ENCODE measurements at places on chromosomes 12 and 14.

GRCh38 chr12:110929818-110930217 is 9.4 kb upstream of the MYL2 start:
- DNase-seq: no peak

GRCh38 chr12:109550281-109550680 is 23.0 kb downstream of the MMAB start:
- no peak for DNase-seq

DNA sequence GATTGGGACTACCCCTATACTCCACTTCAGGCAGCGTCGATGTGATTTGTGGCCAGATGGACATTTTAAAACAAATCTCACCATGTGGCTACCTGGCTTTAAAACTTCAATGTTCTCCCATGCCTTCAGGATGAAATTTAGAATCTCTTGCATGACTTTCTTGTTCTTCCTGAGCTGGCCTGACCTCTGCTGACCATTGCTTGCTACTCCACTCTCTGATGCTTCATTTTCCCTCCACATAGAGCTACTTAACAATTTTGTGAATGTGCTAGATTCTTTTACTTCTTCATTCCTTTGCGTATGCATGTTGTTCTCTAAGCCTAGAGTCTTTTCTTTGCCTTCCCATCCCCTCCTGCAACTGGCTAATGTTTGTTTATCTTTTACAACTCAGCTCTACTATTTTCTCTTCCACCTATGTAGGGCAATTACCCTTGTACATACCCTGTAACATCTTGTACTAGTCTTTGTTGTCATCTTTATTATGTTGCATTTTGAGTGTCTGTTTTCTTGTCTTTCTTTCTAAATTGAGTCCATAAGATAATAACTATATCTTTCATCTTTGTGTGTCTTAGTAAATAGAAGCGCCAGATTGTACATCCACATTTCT is 41.2 kb downstream of the YLPM1 start:
- no peak for DNase-seq

GRCh38 chr12:80316222-80316621 is 127.8 kb upstream of the PTPRQ start:
- DNase-seq: no peak

- no peak for DNase-seq
Measured at GRCh38 chr12:12645485-12645884, 33.8 kb downstream of the CREBL2 start.

DNA sequence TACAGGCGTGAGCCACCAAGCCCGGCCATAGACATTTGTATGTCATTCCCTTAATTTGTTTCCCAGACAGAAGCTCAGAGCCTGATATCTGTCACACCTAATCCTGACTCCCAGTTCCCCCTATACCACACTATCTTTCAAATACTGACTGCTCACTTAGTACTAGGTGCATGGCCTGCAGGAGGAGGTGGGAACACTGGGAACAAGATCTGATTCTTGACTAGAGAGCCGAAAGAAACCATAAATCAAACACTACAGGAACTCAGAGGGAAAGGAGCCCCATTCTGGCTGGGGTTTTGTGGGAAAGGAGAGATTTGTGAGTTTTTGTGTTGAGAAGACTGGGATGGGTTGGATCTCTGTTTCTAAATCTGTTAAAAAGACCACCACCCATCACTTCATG is 4.9 kb downstream of the KHNYN start:
- DNase-seq: no peak

DNA sequence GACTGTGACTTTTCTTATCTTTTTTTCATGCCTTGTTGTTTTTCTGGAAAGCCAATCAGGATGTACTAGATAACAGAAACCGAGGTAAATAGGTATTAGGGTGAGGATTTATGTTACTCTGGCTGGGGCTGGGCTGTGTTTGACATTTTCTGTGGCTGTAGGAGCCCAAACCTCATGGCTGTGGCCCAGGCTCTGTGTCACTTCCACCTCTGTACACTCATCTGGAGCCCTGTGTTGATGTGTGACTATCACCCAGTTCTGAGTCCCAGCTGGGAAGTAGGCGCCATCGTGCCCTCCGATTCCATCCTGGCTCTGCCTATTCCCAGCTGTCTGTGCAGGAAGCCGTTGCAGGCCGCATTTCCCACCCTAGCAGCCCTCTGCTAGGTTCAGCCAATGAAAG is 1.6 kb upstream of the HHIPL1 start:
- no peak for DNase-seq

- DNase-seq: peak; percentile 28
Measured at GRCh38 chr12:52506858-52507715, 13.1 kb downstream of the KRT5 start.

DNA sequence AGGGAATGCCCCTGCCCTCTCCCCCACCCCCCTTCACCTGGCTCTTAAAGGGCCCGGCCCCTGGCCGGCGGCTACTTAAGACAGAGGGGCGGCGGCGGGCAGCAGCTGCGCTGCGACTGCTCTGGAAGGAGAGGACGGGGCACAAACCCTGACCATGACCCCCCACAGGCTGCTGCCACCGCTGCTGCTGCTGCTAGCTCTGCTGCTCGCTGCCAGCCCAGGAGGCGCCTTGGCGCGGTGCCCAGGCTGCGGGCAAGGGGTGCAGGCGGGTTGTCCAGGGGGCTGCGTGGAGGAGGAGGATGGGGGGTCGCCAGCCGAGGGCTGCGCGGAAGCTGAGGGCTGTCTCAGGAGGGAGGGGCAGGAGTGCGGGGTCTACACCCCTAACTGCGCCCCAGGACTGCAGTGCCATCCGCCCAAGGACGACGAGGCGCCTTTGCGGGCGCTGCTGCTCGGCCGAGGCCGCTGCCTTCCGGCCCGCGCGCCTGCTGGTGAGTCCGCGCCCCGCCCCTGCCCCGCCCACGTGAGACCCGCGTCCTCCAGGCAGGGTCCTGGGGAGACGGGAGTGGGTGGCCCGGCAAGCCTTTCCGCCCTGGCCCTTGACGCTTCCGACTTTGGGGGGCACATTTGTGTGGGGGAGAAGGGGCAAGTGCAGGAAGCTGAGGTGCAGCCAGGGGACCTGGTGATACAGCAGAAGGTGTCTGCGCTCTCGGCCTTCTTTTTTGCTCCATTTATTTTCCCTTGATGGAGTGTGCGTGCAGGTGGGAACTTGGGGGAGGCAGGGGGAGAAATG is at the start of gene IGFBP6:
TSS of gene IGFBP6 (plus strand) at position 104 of the 790 bp plus-strand sequence. CDS start at position 155, 51 bp downstream.
- DNase-seq: peak; percentile 8

GRCh38 chr12:59020073-59020946 is 100.0 kb upstream of the LRIG3 start:
- no peak for DNase-seq

DNA sequence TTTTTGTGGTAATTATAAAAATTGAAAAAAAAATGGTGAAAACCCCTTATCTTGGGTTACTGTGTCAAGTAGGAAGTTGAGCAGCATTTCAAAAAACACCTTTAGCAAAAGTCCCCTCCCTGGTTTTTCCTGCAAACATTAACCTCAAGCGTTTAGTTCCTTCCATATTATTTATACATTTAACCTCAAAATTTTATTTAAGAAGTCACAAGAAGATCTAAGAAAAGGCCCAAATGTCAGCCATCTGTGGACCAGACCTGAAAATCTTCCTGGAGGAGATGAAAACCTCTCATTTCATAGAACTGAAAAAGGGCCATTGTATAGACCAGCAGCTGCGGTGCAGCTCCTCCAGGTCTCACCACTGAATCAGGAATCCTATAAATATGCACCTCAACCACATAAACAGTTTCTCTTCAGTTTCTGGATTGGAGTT is 40.4 kb upstream of the BTG1 start:
- no peak for DNase-seq

GRCh38 chr14:42299692-42300091 is 693.0 kb downstream of the LRFN5 start:
- no peak for DNase-seq

DNA sequence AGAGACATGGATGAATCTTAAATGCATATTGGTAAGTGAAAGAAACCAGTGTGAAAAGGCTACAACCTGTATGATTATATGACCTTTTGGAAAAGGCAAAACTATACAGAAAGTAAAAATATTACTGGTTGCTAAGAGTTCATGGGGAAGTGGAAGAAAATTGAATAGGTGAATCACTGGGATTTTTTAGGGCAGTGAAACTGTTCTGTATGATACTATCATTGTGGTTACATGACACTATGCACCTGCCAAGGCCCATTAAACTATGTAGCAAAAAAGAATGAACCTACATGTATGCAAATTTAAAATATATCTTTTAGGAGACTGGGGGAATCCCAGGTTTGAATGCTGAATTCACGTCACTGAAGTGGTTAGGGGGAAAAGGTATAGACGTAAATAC is 12.6 kb upstream of the OR8S1 start:
- no peak for DNase-seq

DNA sequence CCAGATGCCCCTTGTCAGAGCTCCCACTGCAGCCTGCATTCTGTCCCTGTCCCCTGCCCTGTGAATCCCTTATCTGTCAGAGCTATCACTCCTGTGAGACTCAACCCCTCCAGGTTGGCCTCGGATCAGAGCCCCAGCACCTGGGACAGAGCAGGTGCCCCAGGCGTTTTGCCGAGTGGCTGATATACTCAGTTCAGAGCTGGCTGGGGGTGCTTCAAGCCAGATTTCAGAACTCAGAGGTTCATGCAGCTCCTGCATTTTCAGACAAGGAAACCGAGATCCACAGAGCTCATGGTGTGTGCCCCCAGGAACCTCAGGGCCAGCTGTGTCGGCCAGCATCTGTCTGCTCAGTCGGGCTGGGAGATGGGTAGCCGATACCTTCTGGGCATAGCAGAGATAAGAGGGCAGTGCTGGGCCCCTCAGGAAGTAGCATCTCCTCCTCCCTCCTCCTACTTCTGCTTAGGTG is 228.0 kb upstream of the RTL1 start:
- DNase-seq: no peak

DNA sequence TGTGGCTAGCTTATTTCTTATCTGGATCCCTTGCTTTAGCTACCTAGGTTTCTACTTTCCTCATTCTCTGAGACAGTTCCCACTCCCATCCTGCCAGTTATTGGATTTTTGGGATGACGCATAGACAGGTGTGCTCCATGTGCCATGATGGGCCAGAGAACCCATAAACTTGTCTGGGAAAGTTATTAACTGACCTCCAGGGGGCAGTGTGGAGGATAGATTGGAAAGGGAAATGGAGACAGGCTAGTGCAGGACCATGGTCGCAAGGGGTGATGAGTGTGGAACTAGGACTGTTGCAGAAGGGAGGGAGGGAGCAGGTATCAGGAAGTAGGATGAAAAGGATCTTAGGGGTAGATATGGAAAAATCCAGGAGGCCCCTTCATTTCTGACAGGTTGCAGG is 80.3 kb downstream of the ESRRB start:
- peak; percentile 40 for DNase-seq

DNA sequence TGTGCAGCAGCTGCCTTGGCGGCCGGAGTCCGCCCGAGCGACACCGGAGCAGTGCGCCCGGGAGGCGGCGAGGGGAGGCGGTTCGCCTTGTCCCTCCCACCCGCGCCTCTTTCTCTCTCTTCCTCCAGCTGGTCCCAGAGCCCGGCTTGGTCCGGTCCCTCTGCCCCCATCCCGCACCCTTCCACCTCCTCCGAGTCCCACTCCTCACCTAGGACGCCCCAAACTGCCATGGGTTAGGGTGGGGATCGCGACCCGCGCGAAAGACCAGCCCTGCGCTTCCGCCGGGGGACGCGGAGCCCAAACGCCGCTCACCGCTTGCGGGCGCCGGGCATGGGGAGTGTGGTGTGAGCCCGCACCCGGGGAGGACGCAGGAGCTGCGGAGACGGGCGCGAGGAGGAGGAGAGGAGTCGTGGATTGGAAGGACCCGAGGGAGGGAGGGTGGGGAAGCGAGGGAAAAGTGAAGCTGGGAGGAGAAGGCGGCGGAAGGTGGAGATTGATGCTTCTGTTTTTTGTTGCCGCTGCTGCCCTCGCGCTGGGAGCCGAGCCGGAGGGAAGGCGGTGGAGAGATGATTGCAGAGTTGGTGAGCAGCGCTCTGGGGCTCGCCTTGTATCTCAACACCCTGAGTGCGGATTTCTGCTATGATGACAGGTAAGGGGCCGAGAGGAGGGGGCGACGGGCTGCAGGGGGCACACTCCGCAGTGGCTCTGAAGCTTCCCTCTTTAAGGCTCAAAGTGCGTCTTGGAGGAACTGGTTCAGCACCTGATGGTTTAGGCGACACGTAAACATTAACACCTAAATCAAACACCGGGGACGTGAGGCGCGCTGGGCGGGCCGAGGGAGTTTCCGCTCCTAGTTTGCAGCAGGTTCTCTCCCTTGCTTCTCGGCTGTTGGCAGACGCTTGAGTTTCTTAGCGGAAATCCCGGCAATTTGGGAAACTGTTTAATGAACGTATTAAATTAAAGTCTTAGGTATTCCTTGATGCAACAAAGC is 610 bp downstream of the TMTC2 start:
- DNase-seq: peak; percentile 19

- no peak for DNase-seq
Measured at GRCh38 chr12:2540535-2540941, 254.2 kb upstream of the FKBP4 start.

GRCh38 chr14:52730709-52731111 is 744 bp downstream of the STYX start:
- DNase-seq: peak; percentile 47

DNA sequence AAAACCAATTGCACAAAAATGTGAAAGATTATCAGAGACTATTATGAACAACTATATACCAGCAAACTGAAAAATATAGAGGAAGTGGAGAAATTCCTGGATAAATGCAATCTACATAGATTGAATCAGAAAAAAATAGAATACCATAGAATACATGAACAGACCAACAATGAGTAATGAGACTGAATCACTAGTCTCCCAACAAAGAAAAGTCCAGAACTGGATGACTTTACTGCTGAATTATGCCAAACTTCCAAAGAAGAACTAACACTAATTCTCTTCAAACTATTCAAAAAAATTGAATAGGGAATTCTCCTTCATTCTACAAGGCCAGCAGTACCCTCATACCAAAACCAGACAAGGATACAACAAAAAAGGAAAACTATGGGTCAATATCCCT is 60.6 kb downstream of the GUCY2C start:
- no peak for DNase-seq

DNA sequence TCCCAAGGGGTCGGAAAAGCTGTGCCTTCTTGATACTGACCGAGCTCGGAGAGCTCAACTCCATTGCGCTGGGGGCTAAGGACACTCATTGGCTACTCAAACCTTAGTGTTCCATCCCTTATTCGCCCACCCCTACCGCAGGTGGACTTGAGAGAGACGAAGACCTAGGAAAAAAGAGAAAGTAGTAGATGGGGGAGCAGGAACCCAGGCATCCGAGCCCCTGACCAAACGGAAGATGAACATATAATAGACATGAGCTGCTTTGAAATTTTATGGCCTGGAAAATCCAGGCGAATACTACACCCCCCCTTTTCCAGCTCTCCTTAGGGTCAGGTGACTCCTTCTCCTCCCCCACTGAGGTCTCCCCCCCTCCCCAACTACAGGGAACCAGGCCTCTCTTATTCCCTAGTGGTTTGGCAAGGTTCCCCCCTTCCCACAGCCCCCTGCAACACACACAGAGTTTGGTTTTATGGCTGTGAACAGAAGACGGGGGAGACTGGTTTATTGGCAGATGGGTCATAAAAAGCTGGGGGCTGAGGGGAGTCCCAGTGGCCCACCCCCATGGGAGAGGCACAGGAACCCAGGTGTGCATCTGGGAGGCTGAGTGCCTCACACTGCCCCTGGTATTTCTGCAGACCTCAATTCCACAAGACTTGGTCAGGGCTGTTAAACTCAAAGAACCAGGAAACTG is 1.6 kb downstream of the GDF11 start:
- DNase-seq: no peak

GRCh38 chr12:40225984-40226602 is 1.3 kb downstream of the LRRK2 start:
- peak; percentile 61 for DNase-seq

- DNase-seq: peak; percentile 86
Measured at GRCh38 chr14:92492258-92492657, 21.3 kb upstream of the RIN3 start.

GRCh38 chr14:93490001-93490400 is 59.3 kb downstream of the UNC79 start:
- DNase-seq: no peak
